ENCODE measurements at places on chromosomes 3 and 15.

GRCh38 chr3:142622405-142622804, 26.2 kb downstream of the PLS1 start:
- DNase-seq = no peak

- no peak for DNase-seq
Observed at GRCh38 chr15:63489352-63489751, 15.0 kb upstream of the USP3 start.

- DNase-seq = no peak
Observed at GRCh38 chr3:172640751-172641150, 70.1 kb downstream of the NCEH1 start.

DNA sequence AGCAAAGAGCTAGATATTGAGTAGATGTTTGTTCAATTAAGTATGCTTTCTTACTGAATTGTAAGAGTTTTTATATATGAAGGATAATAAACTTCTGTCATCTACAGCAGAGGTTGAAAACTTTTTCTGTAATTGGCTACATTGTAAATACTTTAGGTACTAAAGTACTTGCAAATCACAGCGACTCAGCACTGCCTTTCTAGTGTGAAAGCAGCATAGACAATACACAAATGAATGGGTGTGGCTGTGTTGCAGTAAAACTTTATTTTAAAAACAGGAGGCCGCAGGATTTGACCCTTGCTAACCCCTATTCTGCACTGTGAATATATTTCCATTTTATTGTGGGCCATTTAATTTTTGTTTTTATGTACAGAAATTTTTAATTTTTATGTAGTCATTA, 104.3 kb upstream of the TMC3 start:
- no peak for DNase-seq

DNA sequence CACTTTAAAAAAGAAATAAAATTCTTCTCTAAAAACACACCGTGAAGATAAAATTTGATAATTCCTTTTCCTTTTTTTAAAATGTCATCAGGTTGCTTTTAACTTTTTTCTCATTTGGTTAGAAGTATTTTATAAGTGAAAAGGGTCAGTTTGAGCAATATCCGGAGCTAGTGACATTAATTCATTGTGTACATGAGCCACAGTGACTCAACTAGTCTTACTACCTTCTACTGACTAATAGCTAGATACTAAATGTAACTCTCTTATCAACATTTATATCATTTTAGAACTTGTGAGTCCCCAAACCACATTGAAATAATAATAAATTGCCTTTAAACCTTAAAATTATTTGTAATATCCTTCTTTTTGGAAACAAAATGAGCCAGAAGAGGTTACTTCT, 101.2 kb upstream of the ZBTB20 start:
- DNase-seq = no peak

DNA sequence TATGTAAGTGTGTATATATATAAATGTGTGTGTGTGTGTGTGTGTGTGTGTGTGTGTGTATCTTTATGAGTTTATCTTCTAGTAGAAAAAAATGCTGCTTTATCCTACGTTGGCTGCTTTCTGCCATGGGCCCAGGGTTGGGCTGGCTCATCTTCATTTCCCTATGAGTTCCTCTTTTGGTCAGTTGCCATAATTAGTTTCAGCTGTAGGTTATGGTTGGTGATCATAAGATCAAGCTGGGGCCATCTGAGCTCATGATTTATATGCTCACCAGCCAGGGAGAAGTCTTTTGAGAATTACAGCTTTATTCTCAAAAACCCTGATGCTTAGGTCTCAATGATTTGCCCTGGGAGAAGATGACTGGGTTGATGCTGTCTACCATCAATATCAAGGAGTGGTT, 775.8 kb upstream of the ARPP21 start:
- DNase-seq = no peak

DNA sequence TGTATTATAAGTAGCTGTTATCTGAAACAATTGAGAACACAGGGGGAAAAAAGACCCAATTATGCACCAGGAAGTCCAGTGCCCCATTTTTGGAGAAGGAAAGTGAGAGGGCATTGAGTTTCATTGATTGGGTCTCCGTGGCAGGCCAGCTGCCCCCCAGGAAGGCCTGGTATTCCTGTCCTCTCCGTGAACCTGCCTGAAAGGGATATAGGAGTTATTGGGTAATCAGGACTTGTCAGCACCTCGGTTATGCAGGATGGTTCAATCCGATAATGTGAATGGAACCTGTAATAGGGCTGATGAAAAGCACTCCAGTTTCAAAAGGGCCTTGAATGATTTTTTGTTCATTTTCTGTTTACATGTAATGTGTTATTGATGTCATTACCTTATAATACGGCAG, 122.0 kb upstream of the RARB start:
- no peak for DNase-seq

GRCh38 chr15:71804226-71804625, 6.1 kb upstream of the NR2E3 start:
- no peak for DNase-seq
